ENCODE measurements at places on chromosomes 2 and 18.

DNA sequence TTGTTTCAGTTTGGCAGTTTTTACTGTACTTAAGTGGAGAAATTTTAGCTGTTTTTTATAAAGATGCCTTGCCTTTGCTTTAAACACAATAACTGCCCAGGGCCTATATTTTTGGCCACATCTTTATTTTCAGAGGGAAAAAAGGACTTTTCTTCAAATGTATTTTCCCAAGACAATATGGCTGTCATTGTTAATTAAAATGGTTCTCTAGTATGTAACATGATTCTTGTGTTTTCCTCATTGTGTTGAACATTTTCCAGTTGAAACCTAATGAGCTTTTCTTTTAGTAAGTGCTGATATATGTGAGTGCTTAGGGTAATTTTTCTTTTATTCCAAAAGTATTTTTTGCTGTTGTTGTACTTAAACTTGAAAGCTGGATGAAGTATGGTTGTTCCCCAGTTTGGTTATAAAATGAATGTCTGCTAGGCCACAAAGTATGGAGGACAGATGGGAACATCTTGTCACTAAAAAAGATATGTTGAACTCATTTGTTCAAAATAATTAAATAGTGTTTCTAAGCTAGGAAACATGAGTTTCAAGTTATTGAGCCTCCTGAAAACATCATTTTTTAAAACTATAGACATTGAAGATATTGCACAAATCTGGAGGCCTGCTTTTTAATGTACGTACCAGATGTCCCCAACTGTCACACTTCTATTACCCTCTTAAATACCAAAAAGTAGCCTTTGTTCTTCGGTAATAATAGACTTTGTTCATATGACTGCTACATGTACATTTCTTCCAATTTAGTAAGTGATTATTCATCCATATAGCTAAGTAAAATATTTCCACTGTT is 147.5 kb upstream of the DAPL1 start:
- peaks cover 12% of the 10 kb centered on the region for H3K36me3 ChIP-seq
- DNase-seq, result no peak
- H3K27me3 ChIP-seq, result no peaks in the 10 kb centered on the region
- no peak overlapping the region for H3K27ac ChIP-seq
- no peaks in the 10 kb centered on the region for H3K4me1 ChIP-seq

DNA sequence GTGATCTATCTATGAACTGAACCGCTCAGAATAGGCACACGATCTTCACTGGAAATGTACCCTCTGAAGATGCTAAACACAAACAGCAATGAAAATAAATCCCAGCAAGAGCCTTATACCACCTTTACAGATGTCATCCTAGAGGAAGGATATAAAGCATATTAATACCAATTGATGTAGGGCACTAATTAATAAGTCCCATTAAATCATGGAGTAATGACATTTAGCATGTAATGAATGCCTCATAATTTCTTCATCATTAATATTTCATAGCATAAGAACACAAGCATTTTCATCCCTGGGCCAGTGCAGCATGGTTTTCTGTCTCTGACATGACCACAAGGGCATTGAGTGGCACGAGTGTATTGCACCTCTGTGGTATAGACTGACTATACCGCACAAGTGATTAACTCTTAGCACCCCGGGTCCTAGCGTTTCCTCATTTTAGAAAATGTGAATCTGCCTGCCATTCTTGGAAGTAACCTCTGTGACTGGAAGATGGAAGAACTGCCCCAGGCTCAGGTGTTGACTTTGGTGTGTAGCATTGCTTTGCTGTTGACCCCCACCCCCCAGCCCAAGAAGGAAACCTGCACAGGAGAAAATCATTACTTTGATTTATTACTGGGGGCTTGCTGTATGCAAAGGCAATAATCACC is 1.4 kb upstream of the TMEM178A start:
- DNase-seq, result no peak
- H3K36me3 ChIP-seq, result no peaks in the 10 kb centered on the region
- H3K4me1 ChIP-seq, result peaks cover 19% of the 10 kb centered on the region
- peaks cover 41% of the 10 kb centered on the region for H3K27me3 ChIP-seq
- no peak overlapping the region for H3K27ac ChIP-seq

- no peak overlapping the region for H3K27ac ChIP-seq
- no peak for DNase-seq
- H3K36me3 ChIP-seq, result peaks cover 32% of the 10 kb centered on the region
These were observed 67.9 kb downstream of the BIRC6 start for GRCh38 chr2:32424739-32425138.

DNA sequence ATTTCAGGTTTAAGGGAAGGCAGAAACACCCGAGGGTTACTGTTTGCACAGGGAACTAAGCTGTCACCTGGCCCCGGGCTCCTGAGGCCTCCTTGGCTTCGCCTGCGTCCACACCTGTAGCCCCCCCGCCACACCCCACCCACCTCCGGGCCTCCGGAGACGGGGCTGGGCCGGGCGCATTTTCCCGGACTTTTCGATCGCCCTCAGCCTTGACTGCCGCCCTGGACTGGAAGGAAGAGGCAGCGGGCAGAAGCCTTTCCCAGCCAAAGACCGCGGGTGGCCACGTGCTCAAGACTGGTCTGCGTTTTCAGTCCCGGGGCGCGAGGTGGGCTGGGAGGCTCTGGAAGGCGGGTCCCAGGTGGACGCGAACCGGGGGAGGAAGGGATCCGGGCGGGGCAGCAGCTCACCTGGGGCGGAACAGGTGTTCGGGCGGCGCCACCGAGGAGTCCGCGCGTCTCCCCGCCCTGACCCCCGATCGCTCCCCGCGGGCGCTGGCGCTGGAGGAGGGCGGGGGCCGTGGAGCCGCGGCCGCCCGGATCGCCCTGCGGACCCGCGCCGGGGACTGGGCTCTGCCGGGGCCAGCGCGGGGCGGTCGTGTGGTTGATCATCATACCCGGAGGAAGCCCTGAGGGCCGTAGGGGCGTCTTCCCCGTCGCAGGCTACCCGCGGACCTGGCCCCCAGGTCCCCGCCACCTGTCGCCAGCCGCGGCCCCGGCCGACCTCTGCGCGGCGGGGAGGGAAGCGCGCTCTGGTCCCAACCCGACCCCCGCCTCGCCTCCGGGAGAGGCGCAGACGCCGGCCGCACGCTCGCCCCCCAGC is 3.2 kb downstream of the ID2 start:
- peaks cover 31% of the 10 kb centered on the region for H3K27me3 ChIP-seq
- H3K4me3 ChIP-seq, result peak overlapping the region; percentile 79
- H3K36me3 ChIP-seq, result peaks cover 24% of the 10 kb centered on the region
- H3K27ac ChIP-seq, result peak overlapping the region; percentile 84
- peak; percentile 32 for DNase-seq
- peaks cover 21% of the 10 kb centered on the region for H3K4me1 ChIP-seq

DNA sequence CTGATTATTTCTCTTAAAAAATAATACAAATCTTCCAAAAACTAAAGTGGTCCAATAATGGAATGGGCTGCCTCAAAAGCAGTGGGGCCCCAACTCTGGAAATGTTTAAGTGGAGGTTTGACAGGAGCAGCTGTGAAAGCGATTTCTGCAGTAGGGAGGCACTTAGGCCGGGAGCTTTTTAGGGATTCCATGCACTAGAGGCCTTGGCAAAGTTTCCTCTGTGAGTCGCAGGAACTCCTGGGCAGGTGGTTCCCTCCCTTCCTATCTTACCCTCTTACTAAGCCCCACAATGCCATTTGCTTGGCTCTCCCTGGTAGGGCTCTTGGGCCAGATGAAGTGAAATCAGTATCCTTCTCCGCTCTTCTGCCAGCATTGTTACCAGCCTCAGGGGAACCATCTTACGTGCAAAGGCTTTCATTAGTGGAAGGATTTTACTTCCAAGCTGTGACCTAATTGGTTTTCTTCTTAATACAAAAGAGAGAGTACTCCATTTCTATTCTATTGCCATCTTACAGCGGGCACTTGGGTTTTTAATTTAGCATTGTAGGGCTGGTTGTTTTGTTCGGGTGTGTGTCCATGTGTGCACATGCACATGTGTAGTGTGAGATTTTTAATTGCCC is 34.3 kb upstream of the C18orf32 start:
- H3K4me3 ChIP-seq, result no peak overlapping the region
- H3K27me3 ChIP-seq, result peaks cover 21% of the 10 kb centered on the region
- H3K27ac ChIP-seq, result peak overlapping the region; percentile 6
- DNase-seq, result no peak
- no peaks in the 10 kb centered on the region for H3K36me3 ChIP-seq

DNA sequence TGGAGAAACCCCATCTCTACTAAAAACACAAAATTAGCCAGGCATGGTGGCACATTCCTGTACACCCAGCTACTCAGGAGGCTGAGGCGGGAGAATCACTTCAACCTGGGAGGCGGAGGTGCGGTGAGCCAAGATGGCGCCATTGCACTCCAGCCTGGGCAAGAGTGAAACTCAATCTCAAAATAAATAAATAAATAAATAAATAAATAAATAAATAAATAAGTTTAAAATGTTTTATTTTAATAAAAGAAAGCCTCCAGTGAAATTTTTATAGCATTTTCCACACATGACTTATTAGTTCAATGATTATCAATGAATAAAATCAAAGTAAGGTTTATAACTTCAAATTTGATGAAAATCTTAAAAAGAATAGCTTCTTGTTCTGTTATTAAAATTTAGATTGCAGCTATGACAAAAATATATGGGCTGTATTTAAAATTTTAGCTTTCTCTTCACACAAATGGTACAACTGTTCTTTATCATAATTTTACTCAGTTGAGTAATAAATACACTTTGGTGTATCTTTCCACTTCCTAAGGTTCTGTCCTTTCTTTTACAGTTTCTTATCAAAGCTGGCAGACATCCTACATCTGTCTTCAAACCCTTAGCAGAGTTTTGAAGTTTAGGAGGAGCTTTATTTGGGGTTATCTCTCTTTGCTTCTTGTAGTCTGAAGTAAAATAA is 78.4 kb upstream of the ZSWIM2 start:
- H3K4me1 ChIP-seq, result no peaks in the 10 kb centered on the region
- no peak for DNase-seq
- no peaks in the 10 kb centered on the region for H3K36me3 ChIP-seq
- H3K4me3 ChIP-seq, result no peak overlapping the region

- no peak overlapping the region for H3K4me3 ChIP-seq
- DNase-seq, result no peak
- peaks cover 10% of the 10 kb centered on the region for H3K4me1 ChIP-seq
- no peaks in the 10 kb centered on the region for H3K27me3 ChIP-seq
These were observed 39.2 kb downstream of the STAT1 start for GRCh38 chr2:190974629-190975361.

DNA sequence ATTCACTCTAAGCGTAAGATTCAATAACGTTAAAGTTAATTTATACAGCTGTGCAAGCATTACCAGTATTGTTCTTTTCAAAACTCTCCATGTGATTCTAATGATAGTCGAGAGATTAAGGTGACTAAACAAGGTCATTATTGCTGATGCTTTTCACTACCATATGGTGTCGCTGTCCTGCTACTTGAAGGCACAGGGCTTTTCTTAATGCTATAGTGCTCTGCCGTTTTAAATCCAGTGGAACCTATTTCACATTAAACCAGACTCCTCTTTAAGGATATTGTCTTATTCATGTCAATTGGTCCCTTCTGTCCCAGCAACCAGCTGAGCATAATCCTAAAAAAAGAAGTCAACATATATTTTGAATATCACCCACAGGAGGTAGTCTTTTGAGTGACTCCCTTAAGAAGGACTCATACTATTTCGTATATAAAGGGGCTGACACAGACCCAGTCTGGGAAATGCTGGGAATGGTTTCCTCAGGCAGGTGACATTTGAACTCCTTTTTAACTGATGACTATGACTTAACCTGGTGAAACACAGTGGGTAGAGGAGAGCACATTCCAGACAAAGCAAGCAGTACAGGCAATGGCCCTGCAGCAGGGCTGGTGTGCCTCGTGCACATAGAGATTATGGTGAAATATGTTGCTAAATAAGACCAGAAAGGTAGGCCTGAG is 53.9 kb upstream of the CYTIP start:
- no peak overlapping the region for H3K4me3 ChIP-seq
- H3K27me3 ChIP-seq, result no peaks in the 10 kb centered on the region
- no peaks in the 10 kb centered on the region for H3K36me3 ChIP-seq
- H3K27ac ChIP-seq, result no peak overlapping the region
- DNase-seq, result no peak

DNA sequence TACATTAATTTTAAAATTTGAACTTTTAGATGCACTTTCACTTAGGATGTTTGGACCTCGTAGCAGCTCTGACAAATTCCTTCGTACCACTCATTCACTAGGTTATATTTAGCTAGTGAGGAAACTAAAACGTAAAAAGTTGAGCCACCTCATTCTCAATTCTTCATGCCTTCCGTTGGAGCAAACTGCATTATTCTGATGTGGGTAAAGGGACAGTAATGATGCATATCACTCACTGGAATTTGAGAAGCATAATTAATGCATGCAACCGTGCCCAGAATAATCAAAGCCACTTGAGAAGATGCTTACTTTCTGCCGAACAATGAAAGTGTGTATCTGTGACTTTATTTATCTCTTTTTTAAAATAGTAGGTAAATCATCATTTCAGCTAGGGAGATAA is 2.2 kb downstream of the CNOT9 start:
- no peaks in the 10 kb centered on the region for H3K27me3 ChIP-seq
- peak overlapping the region; percentile 96 for H3K4me3 ChIP-seq
- H3K36me3 ChIP-seq, result peaks cover 17% of the 10 kb centered on the region
- peak overlapping the region; percentile 33 for H3K27ac ChIP-seq
- no peak for DNase-seq

- peaks cover 7% of the 10 kb centered on the region for H3K27me3 ChIP-seq
- H3K4me1 ChIP-seq, result no peaks in the 10 kb centered on the region
- H3K36me3 ChIP-seq, result no peaks in the 10 kb centered on the region
- H3K4me3 ChIP-seq, result no peak overlapping the region
- no peak for DNase-seq
These were observed 239.9 kb downstream of the ZNF516 start for GRCh38 chr18:76255070-76255683.

GRCh38 chr18:74081966-74082741 is 65.5 kb downstream of the FBXO15 start:
- DNase-seq, result peak; percentile 59
- no peaks in the 10 kb centered on the region for H3K36me3 ChIP-seq
- peak overlapping the region; percentile 94 for H3K27ac ChIP-seq
- H3K4me1 ChIP-seq, result peaks cover 20% of the 10 kb centered on the region
- H3K27me3 ChIP-seq, result no peaks in the 10 kb centered on the region

DNA sequence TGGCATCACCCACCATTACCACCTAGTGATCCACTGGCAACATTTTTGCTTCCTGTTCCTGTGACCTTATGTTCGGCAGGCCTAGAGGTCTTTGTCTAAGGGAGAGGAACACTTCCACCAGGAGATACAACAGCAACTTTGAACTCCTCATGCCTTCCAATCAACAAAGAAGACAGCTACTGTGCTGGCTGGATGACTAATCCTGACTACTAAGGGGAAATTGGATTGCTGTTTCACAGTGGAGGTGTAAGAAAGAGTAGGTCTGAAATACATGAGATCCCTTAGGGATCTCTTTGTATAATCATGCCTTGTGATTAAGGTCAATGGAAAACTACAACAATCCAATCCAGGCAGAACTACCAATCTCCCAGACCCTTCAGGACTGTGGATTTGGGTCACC is 45.2 kb downstream of the EIF2AK3 start:
- no peaks in the 10 kb centered on the region for H3K4me1 ChIP-seq
- H3K27me3 ChIP-seq, result no peaks in the 10 kb centered on the region
- no peak for DNase-seq
- H3K27ac ChIP-seq, result peak overlapping the region; percentile 6

GRCh38 chr18:49537232-49537896 is 24.5 kb upstream of the LIPG start:
- no peak overlapping the region for H3K4me3 ChIP-seq
- no peaks in the 10 kb centered on the region for H3K4me1 ChIP-seq
- H3K27me3 ChIP-seq, result peaks cover 3% of the 10 kb centered on the region
- no peaks in the 10 kb centered on the region for H3K36me3 ChIP-seq
- no peak overlapping the region for H3K27ac ChIP-seq
